Left ventricle myocardium inferior (tissue), 1 donor: ENCODE measurements at places on chromosomes 4 and X.
A peak's percentile ranks its signal among the peaks of the same experiment; 100 is the strongest.

DNA sequence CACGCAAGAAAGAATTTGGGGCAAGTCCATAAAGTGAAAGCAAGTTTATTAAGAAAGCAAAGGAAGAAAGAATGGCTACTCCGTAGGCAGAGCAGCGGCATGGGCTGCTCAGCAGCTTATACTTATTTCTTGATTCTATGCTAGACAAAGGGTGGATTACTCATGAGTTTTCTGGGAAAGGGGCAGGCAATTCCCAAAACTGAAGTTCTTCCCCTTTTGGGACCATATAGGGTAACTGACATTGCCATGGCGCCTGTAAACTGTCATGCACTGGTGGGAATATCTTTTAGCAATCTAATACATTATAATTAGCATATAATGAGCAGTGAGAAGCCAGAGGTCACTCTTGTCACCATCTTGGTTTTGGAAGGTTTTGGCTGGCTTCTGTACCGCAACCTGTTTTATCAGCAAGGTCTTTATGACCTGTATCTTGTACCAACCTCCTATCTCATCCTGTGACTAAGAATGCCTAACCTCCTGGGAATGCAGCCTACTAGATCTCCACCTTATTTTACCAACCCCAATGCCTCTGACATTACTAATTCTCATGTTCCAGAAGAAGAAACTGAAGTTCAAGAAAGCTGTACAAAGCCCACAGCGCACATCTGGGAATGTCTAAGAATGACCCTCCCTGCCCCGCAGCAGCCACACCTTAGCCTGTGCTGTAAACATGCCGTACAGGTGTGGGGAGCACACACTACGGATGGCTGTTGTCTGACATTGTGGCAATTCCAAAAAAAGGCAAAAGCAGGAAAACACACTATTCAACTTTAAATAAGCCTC is 18.6 kb downstream of the RXFP1 start:
- DNase-seq, result no peak

GRCh38 chr4:94649381-94650133 is 108.2 kb upstream of the BMPR1B start:
- DNase-seq, result no peak

DNA sequence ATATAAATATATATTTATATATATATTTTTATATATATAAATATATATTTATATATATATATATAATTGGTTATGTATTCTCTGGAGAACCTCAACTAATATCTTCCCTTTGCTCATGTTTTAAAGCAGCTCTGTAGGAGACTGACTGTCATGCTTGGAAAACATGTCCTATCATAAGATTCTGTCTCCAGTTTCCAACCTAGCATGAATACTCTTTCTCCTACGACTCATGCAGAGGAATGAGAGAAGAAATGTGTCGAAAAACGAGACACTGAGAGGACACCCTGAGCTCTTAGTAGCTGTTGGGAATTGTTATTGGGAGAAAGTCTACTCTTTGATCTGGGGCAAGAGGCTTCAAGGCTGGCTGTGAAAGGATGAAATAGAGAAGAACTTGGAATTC is 166.5 kb upstream of the SLIT2 start:
- no peak for DNase-seq

- no peak for DNase-seq
Measured at GRCh38 chrX:96425200-96425599, 259.4 kb upstream of the DIAPH2 start.

- no peak for DNase-seq
Measured at GRCh38 chr4:83150653-83151330, 36.3 kb upstream of the PLAC8 start.

GRCh38 chr4:145795521-145795920 is 115.6 kb downstream of the C4orf51 start:
- DNase-seq, result no peak

- no peak for DNase-seq
Measured at GRCh38 chr4:111610681-111611080, 534.6 kb upstream of the FAM241A start.

- no peak for DNase-seq
Measured at GRCh38 chr4:87354168-87355102, 31.8 kb upstream of the HSD17B13 start.

GRCh38 chrX:75155827-75156525 is at the start of gene ABCB7:
TSS of gene ABCB7 (minus strand) at chrX:75156283. CDS start at chrX:75156272, 11 bp downstream.
- DNase-seq, result peak; percentile 32

DNA sequence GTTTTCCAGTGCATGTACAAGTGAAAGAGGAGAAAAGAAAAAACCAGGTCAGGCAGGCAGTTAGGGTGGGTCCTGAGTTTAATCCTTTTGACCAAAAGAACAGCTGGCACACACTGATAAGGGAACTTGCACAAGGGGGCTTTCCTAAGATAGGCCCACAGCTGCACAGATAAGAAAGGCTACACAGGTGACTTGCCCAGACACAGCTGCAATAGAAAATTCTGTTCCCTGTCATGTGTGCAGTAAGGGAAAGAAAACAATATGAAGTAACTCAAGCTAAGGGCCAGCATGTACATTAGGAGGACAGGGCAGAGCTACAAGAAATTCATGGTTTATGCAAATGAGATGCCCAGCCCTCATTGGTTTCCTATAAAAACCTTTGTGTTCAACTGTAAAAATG is 32.9 kb downstream of the LUZP4 start:
- no peak for DNase-seq

DNA sequence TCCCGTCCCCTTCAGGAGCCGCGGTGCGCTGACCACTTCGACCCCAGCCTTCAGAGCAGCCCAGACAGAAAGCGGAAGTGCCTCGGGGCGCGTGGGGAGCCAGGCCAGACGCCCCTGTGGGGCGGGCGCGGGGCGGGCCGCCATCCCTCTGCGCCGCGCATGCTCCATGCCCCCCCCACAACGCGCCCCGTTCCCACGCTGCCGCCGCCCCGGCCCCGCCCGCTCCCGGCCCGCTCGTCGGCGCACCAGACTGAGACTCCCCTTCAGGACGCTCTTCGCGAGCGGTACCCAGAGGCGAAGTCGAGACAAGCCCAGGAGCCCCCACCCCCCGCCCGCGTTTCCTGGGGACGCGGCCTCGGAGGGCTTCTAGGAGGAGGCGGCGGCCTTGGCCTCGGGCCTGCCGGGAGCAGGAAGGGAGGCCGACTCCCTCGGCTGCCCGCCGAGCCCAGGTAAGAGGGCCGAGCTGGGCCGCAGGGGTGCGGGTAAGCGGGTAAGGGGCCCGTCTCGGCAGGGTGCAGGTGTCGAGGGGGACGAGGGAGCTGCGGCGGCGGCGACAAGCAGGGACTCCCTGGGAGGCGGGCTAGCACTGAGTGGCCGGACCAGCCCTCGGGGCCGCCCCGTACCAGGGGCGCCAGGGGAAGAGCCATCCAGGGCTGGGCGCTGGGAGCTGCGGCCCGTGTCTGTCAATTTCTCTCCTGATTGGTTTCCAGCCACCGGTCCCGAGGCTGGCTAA is at the start of gene ZFP92:
TSS of gene ZFP92 (plus strand) at position 218 of the 733 bp plus-strand sequence. CDS start 6,851 bp downstream, outside the sequence.
- peak; percentile 38 for DNase-seq

DNA sequence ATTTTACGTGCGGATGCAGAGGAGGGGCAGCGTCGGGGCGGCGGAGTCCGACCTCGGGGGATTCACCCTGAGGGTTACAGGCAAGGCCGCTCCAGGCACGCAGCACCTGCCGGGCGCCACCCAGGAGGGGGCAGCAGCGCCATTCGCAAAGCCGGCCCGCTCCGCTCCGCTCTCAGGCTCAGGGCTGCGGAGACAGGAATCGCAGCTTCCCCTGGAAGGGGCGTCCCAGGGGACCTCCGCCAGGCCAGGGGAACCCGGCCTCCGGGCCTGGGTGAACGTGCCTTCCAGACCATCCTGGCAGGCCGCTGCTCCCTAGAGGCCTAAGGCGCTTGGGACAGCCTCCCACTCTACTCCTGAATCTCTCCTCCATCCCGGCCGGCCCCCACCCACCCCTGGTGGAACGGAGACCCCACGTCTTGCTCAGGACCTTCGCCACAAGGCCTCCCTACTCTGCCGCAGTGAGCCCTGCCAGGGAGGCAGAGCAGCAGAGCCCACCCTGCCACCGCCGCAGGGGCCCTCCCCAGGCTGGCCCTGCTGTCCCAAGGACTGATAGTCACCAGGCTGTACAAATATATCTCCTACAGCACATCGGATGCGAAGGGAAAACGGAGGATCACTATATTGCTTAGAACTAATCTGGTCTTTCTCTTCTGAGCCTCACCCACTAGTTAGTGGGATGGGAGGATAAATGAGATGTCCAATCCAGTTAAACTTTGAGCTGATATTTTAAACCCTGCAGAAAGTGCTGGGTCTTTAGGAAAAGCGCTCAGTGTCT is 115.0 kb downstream of the SMIM20 start:
- peak; percentile 75 for DNase-seq

DNA sequence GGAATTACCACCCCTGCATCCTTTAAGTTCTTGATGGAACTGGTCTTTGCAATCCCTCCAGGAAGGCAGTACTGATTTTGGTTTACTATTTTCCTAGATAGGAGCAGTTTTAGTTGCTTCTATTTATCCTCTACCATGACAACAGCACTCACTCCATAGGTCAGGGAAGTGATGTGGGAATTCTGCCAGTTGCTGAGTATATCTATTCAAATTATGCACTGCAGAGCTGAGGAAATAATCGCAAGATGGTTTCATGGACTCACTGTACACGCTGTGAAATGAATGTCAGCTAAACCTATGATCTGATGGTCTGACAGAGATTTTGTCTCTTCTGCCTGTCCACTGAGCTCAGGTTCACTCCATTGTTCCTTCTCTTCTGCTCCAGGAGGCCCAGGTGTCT is 135.8 kb downstream of the FAAH2 start:
- no peak for DNase-seq

- DNase-seq, result no peak
Measured at GRCh38 chr4:38765382-38765781, 17.4 kb downstream of the TLR10 start.

GRCh38 chr4:184471881-184472613 is 2.3 kb downstream of the IRF2 start:
- no peak for DNase-seq

DNA sequence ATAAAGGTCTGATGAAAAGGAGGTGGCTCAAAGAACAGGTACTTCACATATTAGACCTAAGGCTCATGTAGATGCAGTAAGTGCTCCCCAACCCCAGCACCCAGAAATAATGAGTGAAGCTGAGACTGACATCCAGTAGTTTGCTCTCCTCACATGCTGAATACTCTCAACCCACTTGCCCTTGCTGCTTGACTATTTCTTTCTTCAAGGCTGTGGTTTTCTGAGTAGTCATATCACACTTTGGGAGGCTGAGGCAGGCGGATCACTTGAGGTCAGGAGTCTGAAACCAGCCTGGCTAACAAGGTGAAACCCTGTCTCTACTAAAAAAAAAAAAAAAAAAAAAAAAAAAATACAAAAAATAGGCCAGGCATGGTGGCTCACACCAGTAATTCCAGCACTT is 51.5 kb upstream of the PRPS1 start:
- no peak for DNase-seq

GRCh38 chr4:84796394-84796793 is 170.1 kb downstream of the WDFY3 start:
- DNase-seq, result no peak

DNA sequence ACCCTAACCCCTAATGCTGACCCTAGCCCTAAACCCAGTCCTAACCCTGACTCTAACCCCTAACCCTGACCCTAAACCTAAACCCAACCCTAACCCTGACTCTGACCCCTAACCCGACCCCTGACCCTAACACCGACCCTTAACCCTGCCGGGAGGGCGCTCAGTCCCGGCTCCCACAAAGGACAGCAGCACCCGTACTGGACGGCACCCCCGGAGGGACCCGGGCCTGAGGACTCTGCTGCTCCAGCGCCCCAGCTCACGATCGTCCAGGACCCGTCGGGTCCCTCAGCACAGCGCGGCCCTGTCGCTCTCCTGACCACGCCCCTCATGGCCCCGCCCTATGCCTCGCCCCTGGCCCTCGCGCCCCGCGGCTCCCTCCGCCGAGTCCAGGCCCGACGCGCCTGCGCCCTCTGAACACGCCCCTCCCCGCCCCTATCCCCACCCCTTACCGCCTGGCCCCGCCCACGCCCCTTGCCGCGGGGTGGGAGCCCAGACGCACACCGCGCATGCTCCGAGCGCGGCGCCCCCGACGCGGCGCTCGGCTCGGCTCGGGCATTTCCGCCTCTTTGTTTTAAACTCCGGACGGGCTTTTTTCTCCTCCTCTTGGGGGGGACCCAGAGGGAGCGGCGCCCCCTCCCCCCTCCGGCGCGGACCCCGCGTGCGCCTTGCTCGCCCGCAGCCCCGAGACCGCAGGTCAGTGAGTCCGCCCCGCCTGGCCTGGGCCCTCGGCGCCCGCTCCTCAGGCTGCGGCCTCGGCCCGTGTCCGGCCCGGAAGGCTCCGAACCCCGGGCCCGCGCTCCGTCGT is at the start of gene PCGF3:
TSS of gene PCGF3 (plus strand) at position 555 of the 805 bp plus-strand sequence. CDS start 27,849 bp downstream, outside the sequence.
- peak; percentile 97 for DNase-seq

DNA sequence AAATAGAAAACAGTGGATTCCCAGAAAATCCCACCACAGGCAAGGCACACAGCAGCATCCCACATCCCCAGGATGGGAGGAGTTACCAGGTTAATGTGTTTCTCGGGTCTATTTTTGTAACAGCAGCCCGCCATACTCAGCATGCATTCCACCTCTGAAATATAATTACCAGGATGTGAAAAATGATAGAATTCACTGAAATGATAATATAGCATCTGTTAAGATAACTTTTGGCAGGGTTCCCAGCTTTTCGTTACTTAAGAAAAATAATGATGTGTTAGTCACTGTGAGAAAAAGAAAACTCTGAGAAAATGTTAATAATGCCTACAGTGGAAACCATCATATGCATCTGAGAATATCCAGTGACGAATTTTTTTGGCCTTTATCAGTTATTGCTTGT is 87.1 kb downstream of the VCX2 start:
- no peak for DNase-seq

GRCh38 chrX:13102636-13103035 is 58.2 kb upstream of the FAM9C start:
- DNase-seq, result no peak

DNA sequence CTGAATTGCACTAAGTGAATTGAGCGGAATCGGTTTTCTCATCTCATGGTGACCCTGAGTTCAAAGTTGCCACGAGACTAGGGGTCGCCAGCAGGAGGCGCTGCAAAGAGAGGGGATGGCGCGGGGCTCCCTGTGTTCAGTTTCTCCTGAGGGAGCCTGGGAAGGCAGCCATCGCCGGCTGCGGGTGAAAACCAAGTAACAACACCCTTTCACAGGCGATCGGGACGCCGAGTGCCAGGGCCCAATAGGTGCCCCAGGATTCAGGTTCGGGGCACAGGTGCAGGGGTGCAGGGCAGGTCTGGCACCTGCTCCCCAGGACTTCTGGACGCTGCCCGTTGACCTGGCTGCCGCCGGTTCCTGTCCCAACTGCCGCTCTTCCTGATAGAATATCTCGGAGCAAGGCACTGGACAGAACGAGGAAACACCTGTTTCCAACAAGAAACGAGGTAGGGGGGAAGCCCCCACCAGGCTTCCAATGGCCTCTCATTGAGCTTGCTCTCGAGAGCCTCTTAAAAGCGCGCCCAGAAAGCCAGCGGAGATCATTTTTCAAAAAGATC is 1.1 kb upstream of the FGF16 start:
- peak; percentile 14 for DNase-seq
